ENCODE measurements at places on chromosomes 7 and 10. TPM values are rescaled to one million over a fixed set of nuclear protein-coding genes. Genes with fewer than 3 reads are reported as not detected.

GRCh38 chr10:22454634-22455033 lies 109.3 kb downstream of the SPAG6 start:
- DNase-seq: no peak

DNA sequence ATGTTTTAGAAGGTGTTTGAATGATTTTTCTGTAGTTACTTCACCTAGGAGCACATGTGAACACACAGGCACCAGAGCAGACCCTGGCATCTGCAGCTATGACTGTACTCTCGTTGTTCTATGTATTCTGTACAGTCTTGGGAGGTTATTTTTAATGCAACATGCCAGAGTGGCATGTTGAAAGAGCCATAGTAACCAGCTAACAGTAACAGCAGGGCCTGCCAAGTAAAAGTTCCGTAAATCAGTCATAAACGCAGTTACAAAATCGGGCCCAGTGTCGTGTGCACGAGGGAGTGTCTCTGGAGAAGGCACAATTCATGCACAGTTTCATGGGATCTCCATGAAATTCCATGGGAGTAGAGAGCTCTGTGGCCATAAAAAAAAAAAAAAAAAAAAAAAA lies 108.3 kb upstream of the CDK6 start:
- DNase-seq: no peak

DNA sequence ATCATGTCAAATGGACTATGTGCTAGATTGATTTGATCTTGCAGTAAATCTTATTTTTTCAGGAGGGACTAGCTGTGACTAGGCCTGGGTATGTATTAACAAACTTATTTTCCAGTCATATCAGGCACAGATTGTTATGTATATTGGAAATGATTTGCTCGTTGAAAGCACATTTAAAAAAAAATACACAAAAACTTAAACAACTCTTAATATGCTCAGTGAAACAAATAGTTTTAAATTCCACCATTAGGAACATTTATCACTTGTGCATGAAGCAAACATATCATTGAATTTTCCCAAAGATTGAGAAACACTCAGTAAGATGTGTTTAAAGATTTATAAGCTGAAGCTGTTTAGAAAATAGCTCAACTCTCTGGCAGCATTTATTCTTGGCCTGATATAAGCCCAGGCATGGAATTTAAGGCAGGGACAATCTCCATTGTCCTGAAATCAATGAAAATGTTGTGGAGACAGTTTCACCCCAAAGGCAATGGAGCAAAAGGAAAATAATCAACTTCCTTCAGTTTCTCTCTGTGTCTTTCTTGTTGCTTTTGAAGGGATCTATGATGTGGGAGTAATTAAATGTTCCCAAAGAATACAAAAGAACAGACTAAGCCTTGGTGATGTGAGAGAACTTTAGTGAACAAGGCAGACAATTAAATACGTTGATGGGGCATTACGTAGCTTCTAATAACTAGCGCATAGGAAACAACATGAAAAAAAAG lies 250.3 kb downstream of the GPR37 start:
- no peak for DNase-seq

DNA sequence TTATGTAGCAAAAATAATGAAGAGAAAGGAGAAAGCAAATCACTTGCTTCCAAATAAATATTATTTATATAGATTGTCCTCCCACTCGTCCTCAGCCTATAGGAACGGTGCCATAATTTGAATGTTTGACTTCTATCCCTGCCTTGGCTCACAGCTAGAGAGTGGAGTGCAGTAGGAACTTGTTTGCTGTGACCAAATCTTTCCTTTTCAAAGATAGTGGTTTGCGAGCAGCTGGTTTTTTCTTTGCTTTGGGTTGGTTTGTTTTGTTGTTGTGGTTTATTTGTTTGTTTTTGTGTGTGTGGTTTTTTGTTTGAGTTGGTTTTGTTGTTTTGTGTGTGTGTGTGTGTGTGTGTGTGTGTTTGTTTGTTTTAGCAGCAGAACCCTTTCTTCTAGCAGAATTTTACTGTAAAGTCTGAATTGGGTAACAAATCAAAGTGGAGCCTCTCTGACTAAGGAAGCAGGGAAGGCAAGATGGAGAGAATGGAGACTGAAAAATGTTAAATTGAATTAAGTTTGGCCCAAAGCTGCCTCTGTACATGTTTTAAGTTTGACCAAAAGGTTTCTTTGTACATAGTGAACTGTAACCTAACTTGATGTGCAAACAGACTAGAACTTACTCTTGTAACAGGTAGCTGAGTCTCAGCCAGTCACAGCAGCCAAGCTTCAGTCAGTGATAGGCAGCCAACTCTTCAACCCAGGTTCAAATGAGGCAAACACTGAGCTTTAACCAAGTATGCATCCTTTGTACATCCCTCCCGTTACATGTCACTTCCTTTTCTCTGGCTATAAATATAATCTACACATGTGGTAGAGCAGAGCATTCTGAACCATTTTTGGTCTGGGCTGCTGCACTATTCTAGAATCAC lies 149.5 kb upstream of the LRGUK start:
- DNase-seq: no peak

- DNase-seq: no peak
These were observed 23.3 kb downstream of the AVL9 start for GRCh38 chr7:32518534-32519140.

GRCh38 chr7:132546366-132547127 lies 29.7 kb downstream of the PLXNA4 start:
- no peak for DNase-seq

DNA sequence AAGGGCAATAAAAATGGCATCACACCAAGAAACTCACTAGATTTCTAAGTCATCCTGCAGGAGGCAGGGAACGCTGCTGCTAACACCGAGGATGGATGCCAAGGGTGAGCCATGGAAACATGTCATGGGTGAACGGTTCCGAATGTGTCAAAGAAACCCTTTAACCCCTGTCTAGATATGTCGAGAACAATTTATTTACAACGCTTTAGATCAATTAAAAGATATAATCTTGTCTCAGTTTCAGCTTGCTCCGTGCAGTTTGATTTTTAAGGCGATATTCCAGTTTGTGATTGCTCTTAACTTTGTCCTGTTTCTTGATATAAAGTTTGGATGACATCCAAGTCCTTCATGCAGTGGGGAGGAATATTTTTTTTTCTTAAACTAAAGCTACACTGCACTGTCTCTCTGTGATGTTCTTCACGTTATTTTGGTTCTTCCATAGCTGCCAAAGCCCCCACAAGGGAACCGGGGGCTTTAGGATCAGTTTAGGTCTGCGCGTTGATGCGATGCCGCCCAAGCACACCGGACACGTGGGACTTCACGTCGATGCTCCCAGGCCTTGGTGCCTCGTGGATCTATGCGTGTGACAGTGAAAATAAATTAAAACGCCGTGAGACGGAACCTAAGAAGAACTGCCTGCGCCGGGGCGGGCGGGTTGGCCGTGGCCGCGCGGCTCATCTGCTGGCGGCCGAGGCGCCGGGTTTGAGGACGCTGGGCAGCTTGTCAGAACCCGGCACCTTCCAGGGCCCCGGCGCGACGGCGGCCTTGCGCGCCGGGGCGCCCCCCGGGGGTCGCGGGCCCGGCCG lies 220.3 kb downstream of the PHTF2 start:
- peak; percentile 41 for DNase-seq

DNA sequence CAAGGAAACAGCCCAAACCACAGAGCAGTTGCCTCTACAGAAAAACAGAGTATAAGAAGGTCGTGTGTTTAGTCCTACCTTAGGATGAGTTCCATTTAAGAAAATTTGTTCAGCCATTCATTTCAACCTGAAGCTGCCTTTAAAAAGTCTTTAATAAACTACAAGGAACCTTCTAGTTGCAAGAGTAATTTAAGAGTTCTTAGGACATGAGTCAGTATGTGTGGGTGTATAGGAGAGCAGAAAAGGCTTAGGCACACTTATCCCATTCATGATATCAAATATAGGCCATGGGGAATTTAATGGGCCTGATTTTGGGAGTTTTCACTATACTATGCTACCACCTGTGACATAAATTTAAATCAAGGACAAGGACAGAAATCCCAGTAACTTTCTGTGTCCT lies 496.8 kb downstream of the TFEC start:
- DNase-seq: no peak

- no peak for DNase-seq
These were observed 28.2 kb upstream of the INMT start for GRCh38 chr7:30723776-30724175.

DNA sequence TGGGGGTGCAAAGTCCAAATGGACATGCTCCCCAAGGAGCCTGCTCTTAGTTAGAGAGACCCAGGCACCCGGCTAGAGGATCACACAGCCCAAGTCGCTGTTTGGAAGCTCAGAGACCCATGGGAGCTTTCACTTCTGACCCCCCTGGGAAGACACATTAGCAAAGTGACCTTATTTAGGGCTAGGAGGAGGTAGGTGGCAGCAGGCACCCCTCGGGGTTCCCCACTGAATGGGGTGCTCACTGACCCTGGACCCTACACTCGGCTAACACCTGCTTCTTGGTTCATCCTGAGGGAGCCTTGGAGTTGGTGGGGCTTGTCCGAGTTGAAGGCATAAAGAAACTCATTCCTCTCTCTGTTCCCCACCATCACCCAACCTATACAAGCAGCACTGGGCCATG lies 27.1 kb upstream of the HABP2 start:
- no peak for DNase-seq

DNA sequence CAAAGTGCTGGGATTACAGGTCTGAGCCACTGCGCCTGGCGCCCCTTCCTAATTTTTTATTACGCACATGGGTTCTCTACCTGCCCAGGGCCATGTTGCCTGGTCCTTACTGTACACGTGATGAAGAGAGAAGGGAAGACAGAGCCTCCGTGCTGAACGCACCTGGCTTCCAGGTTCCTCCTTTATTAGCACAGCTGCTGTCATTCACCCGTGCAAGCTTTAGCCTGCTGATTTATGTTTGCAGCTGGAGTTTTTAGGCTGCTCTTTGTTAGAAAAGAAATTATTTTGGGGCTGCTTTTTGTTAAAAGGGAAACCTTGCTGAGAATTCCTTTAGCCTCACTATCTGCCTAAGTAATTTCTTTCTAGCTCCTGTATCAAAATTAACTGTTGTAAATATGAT lies 417.0 kb downstream of the CALN1 start:
- DNase-seq: no peak

Gene HILPDA
- total RNA-seq: 25.0 TPM

Gene SRI
- 67.5 TPM for total RNA-seq

Gene GJC3
- 0.63 TPM for total RNA-seq

Gene HOXA1
- total RNA-seq: 0.84 TPM

Gene C10orf62
- total RNA-seq: not detected

Gene EGR2
- total RNA-seq: 5.0 TPM
